ENCODE measurements at places on chromosomes 16 and 17.

GRCh38 chr17:48143629-48144028 is 36.1 kb downstream of the SNX11 start:
- no peak for DNase-seq

DNA sequence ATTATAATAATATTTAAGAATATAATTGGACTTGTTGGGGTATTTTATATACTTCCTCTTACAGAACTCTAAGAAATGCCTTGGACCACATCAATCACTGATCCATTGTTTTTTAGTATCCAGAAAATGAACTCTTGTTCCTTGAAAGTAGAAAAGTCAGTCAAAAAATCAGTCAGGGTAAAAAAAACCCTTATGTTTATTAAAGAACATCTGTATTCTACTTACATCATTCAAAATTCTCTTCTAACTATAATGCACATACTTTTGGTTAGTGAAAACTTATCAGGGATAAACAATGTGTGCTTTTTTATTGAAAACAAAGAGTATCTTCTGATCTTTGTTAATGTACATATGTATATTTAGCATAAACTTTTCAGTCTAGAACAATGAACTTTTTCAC is 23.5 kb upstream of the CDR2 start:
- no peak for DNase-seq

- peak; percentile 52 for DNase-seq
Measured at GRCh38 chr16:30541502-30542329, 7.1 kb upstream of the ZNF747 start.

GRCh38 chr17:16215002-16215272 is 397 bp downstream of the NCOR1 start:
- peak; percentile 65 for DNase-seq
